Myometrial cell (primary cell): ENCODE measurements at places on chromosomes 1 and 21. TPM values are rescaled to one million over a fixed set of nuclear protein-coding genes. Genes with fewer than 3 reads are reported as not detected.

The PGLYRP3 gene
- not detected in 2 replicates for total RNA-seq

The FMOD gene
- 1.9 and 3.5 TPM in 2 replicates for total RNA-seq

The INSRR gene
- total RNA-seq, result not detected in 2 replicates

The OR2G6 gene
- not detected in 2 replicates for total RNA-seq

The DLGAP3 gene
- 0.18 TPM in 1 of 2 replicates, not detected in the other for total RNA-seq

The CNTN2 gene
- not detected in 2 replicates for total RNA-seq

The DNMT3L gene
- total RNA-seq, result not detected in 2 replicates

The CD1E gene
- total RNA-seq, result not detected in 2 replicates

The SPAG17 gene
- not detected in 2 replicates for total RNA-seq

The YARS1 gene
- 183 and 202 TPM in 2 replicates for total RNA-seq

The CA6 gene
- not detected in 2 replicates for total RNA-seq

The PLA2G2A gene
- total RNA-seq, result not detected in 2 replicates

The VANGL1 gene
- total RNA-seq, result 12.7 and 12.9 TPM in 2 replicates

The KLHDC8A gene
- total RNA-seq, result not detected in 2 replicates

The DCST2 gene
- total RNA-seq, result 0.18 and 0.29 TPM in 2 replicates

The OR4F16 gene
- not detected in 2 replicates for total RNA-seq

The ZNF593OS gene
- total RNA-seq, result 0.29 TPM in 1 of 2 replicates, not detected in the other

The REN gene
- total RNA-seq, result 1.1 and 2.9 TPM in 2 replicates

The HIPK1 gene
- total RNA-seq, result 12.7 and 17.5 TPM in 2 replicates

The MYOC gene
- total RNA-seq, result not detected in 2 replicates

The ASAP3 gene
- total RNA-seq, result 35.7 and 39.3 TPM in 2 replicates

The SMCP gene
- total RNA-seq, result not detected in 2 replicates

The CLIC6 gene
- not detected in 2 replicates for total RNA-seq

The ABCG1 gene
- total RNA-seq, result not detected in 2 replicates

The GPR25 gene
- not detected in 2 replicates for total RNA-seq

The CRYZL1 gene
- 10.4 and 18.1 TPM in 2 replicates for total RNA-seq

The LCK gene
- not detected in 2 replicates for total RNA-seq

The PIGR gene
- total RNA-seq, result under 0.01 TPM in 1 of 2 replicates, not detected in the other

The C8A gene
- total RNA-seq, result not detected in 2 replicates

The S100A4 gene
- 45.3 and 54.9 TPM in 2 replicates for total RNA-seq

The CD5L gene
- total RNA-seq, result not detected in 2 replicates
